ENCODE measurements at places on chromosomes 2 and 18.

DNA sequence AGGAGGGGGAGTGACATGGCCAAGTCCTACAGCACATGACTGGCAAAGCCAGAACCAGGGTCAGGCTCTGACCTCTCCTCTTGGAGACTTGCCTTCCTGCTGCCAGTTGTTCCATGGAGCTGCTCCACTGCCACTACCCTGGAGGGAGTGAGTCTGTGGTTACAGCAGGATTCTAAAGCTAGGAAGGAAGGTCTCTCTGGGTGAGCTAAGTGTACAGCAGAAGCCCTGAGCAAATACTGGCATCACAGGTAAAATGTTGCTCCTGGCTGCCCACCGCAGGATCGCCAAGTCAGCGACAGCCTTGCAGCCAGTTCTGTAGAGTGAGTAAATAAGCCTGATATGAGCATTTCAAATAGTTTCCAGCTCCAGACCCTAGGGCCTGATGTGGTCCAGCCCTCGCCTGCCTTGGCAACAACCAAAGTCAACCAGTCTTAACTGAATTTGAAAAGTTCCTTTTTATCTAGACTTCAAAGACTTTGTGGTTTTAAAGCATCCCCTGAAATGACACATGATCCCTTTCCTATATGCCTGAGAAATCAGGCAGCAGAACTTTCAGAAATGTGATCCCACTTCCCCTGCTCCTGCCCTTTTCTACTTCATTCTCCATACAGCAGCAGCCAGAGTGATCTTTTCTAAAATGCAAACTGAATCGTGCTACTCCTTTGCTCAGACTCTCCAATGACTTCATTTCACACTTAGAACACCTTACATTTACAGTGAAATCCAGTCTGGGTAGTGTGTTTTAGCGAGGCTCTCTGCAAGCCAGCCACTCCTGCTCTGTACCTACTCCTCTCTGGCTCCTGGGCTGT lies 114.3 kb downstream of the MGAT5 start:
- no peak for DNase-seq

DNA sequence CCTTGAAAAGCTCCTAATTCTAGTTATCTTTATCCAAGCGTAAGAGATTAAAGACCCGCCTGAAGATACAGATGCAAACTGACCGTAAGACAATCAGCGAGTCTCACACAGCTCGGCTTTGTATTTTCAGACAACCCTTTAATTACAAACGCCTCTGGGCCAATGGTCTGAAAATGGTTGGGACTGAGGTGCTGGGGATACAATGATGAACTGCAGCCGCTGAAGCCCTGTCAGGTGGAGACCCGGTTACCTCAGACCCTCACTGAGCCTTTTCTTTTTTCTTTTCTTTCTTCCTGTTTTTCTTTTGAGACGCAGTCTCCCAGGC lies 715 bp upstream of the CFAP36 start:
- no peak for DNase-seq

DNA sequence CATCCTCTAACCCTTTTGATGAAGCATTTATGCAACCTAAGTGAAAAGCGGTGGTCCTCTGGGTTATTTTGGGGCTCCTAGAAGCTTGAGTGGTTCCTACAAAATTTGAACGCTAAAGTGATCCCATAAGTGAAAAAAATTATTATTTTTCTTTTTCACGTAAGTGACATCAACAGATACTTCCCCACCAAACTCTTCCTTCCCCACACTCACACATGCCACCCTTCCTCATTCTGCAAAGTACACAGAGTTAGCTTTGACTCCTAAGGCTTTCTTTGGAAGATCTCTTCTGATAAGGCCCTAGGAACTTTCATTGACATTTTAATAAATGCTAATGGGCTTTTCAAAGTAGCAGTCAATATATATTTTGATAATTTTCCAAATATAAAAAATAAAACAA lies 109.7 kb downstream of the DOCK10 start:
- no peak for DNase-seq

GRCh38 chr18:11909591-11910026 lies 1.5 kb upstream of the MPPE1 start:
- no peak for DNase-seq

DNA sequence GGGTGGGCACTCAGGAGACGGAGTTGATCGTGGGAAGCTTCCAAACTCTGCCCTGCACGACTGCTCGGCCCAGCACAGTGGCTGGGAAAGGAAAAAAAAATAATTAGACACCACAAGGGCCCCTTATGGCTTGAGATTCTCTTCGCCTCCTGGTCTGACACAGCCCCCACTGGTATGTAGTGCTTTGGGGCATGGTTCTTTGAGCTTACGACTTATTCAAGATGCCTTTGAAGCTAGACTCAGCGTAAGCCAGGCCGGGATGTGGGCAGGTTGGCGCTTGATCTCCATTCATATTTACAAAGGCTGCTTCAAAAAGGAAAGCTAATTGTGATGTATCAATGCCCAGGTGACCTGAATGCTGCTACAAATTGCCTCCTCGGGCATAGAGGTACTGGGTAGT lies 50.5 kb downstream of the CXCR4 start:
- no peak for DNase-seq

DNA sequence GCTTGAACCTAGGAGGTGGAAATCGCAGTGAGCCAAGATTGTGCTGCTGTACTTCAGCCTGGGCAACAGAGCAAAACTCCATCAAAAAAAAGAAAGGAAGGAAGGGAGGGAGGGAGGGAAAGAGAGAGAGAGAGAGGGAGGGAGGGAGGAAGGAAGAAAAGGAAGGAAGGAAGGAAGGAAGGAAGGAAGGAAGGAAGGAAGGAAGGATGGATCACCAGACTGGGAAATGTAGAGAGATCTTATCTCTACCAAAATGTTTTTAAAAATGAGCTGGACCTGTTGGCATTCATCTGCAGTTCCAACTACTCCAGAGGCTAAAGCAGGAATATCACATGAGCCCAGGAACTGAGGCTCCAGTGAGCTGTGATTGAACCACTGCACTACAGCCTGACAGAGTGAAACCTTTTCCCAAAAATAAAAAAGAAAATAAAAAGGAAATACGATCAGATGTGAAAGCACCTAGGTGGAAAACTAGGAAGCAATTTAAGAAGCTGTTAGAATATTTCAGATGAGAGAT lies 239.4 kb downstream of the CDH7 start:
- DNase-seq, result no peak

Measured in NCI-H460 (cell line).